NCI-H1417 treated with DMSO at 0.1 percent for 48 hours (cell line): ENCODE measurements at places on chromosomes 3 and 15.

DNA sequence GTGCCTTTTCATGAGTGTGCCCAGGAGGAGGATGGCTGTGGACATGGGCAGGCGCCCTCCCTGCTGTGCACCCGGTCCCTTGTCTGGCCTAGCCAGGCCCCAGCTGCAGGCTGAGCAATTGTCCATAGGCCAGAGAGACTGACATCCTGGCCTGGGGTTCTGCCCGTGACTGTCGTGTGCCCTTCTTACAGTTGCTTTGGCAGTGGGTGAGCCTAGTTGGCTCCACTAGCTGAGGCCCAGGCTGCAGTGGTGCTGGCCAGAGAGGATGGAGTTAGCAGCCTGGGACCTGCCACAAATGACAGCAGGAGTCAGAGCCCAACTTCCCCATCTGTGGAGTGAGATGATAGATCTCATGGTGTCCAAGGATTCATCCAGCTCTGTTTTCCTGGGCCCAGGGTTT, 9.0 kb upstream of the CHRNB4 start:
- DNase-seq = no peak

GRCh38 chr3:135268941-135269532, 474.0 kb downstream of the EPHB1 start:
- peak; percentile 26 for DNase-seq

GRCh38 chr3:27721717-27722564, at the start of gene EOMES:
TSS of gene EOMES (minus strand) at chr3:27722323. CDS start at chr3:27722294, 29 bp downstream.
- no peak for DNase-seq

GRCh38 chr15:22903427-22903826, 65.0 kb downstream of the NIPA2 start:
- DNase-seq = no peak

DNA sequence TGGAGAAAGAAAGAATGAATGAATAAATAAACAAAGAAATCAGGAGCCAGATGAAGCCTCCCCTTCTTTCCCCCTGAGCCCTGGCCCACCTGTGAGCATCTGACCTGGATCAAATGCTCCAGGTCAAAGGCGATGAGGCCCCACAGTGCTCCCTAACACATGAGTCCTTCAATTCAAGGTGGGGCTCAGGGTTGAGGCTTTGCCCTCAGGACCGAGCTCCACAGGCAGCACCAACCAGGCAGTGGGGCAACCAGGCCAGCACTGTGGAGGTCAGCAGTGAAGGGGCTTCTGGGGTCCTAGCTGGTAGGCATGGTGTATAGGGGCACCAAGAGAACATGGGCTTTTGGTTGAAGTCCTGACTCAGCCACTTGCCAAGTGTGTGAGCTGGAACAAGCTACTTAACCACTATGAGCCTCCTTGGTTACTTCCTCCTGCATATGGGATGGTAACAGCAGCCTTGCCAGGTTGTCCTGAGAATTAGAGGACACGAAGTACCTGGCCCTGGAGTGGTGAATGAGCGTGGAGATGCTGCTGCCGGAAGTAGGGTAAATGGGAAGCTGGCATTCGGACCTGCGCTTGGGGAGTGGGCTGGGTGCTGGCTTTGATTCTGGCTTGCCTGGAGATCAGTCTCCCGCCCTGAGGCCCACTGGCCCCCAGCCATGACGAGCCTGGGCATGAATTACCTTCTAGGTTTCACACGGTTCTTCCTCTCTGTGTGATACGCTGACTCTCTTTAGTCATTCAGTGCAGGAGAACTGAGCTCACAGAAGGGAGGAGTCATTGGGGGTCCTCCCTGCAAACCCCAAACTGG, 10.0 kb upstream of the PAQR5 start:
- no peak for DNase-seq
